ENCODE measurements at places on chromosomes 6 and 20. TPM values are rescaled to one million over a fixed set of nuclear protein-coding genes. Genes with fewer than 3 reads are reported as not detected.
A peak's percentile ranks its signal among the peaks of the same experiment; 100 is the strongest.

- peak; percentile 80 for DNase-seq
- H3K27ac ChIP-seq, result no peak overlapping the region
- H3K27me3 ChIP-seq, result no peaks in the 10 kb centered on the region
- H3K36me3 ChIP-seq, result no peaks in the 10 kb centered on the region
- no peak overlapping the region for H3K4me3 ChIP-seq
- peaks cover 21% of the 10 kb centered on the region for H3K4me1 ChIP-seq
These were observed 194.0 kb downstream of the GMPR start for GRCh38 chr6:16432075-16433032.

DNA sequence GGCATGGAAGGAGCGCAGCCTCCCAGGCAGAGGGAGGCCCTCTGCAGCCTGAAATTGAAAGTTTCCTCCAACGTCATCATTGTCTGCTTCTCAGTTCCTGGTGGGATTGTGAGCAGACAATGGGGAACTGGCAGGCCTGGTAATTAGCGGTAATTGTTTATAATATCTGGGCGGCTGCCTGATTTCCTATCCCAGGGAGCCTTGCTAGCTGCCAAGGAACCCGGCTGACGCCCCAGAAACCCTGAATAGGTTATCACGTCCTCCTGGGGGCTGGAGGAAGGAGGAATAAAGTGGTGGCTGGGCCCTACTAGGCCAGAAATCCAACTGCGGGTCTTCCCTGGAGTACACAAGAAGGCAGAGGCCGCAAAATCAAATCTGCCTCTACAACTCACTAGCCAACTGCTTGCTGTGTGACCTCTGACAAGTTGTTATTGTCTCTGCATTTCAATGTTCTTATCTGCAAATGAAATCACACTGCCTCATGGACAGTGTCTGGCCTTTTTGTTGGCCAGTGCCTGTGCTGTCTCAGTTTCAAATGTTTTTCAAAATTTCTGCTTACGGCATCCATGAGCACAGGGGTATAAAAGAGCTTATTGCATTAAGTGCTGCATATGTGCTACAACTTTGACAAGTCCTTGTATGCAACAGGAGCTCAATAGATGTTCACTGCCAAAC lies 16.9 kb downstream of the KCNK15 start:
- peak; percentile 47 for DNase-seq
- H3K4me3 ChIP-seq, result no peak overlapping the region
- H3K27ac ChIP-seq, result no peak overlapping the region
- no peaks in the 10 kb centered on the region for H3K36me3 ChIP-seq

SLC35D3 gene
- not detected for total RNA-seq

L3MBTL1 gene
- 8.1 TPM for total RNA-seq

- no peak for DNase-seq
- H3K4me3 ChIP-seq, result no peak overlapping the region
- no peak overlapping the region for H3K27ac ChIP-seq
- H3K4me1 ChIP-seq, result no peaks in the 10 kb centered on the region
- H3K27me3 ChIP-seq, result no peaks in the 10 kb centered on the region
These were observed 168.6 kb downstream of the ADGRG6 start for GRCh38 chr6:142470421-142470820.

DNA sequence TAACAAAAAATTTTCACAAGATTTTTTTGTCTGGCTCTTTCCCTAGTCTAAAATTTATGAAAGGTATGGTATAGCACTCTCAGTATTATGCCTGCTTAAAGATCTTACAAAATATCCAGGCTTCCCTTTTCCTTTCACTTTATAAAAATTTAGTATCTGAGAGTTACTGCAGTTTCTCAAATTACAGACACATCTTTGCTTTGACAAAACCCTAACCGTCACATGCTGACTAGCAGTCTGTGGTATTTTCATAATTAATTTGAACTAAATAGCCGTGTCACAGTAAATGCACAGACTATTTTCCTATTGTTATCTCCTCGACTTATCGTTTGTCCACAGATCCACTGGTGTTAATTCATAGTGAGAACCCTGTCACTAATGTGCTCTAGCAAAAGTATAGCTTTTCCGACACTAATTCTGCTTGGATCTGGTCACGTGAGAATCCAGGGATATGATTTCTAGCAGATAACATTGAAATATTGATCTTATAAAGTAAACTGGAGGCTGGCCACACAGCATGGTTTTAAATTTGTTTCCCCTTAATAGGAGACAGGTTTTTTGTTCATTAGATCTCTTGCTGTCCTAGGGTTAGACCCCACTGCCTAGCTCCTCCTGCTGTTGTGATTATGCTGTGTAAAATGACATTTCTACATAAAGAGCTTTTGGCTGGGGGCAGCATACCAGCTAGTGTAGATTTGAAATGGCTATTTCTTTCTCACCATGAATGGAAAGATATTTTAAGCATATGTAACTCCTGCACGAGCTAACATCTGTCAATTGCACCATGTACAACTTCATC lies 340.6 kb upstream of the SASH1 start:
- no peaks in the 10 kb centered on the region for H3K36me3 ChIP-seq
- no peak overlapping the region for H3K27ac ChIP-seq
- H3K4me1 ChIP-seq, result peaks cover 2% of the 10 kb centered on the region
- no peaks in the 10 kb centered on the region for H3K27me3 ChIP-seq
- H3K4me3 ChIP-seq, result peak overlapping the region; percentile 11
- peak; percentile 28 for DNase-seq

SLC22A7 gene
- not detected for total RNA-seq

GRCh38 chr6:119524410-119524809 lies 174.8 kb upstream of the MAN1A1 start:
- H3K27me3 ChIP-seq, result peaks cover 10% of the 10 kb centered on the region
- no peaks in the 10 kb centered on the region for H3K36me3 ChIP-seq
- no peak overlapping the region for H3K27ac ChIP-seq
- no peaks in the 10 kb centered on the region for H3K4me1 ChIP-seq
- no peak overlapping the region for H3K4me3 ChIP-seq

DNA sequence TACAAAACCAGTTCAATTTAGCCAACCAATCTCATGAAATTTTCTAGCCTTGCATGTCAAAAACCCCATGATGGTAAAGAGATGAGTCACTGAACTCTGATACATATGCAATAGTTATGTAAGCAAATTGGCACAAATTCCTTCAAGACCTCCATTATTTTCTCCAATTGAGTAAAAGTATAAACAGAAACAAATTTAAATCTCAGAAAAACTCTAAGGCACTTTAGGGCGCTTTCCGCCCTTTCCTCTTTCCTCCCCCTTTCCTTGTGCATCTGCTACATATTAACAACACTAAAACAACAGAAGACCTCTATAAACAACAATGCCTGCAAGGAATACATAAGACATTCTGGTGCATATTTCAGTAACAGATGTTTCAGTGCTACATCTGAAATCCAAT lies 48.5 kb downstream of the KIF13A start:
- H3K36me3 ChIP-seq, result no peaks in the 10 kb centered on the region
- no peak overlapping the region for H3K4me3 ChIP-seq
- H3K27me3 ChIP-seq, result no peaks in the 10 kb centered on the region
- no peak overlapping the region for H3K27ac ChIP-seq

GRCh38 chr6:148984531-148985056 lies 237.8 kb downstream of the UST start:
- DNase-seq, result no peak
- no peak overlapping the region for H3K27ac ChIP-seq
- H3K27me3 ChIP-seq, result no peaks in the 10 kb centered on the region

DNA sequence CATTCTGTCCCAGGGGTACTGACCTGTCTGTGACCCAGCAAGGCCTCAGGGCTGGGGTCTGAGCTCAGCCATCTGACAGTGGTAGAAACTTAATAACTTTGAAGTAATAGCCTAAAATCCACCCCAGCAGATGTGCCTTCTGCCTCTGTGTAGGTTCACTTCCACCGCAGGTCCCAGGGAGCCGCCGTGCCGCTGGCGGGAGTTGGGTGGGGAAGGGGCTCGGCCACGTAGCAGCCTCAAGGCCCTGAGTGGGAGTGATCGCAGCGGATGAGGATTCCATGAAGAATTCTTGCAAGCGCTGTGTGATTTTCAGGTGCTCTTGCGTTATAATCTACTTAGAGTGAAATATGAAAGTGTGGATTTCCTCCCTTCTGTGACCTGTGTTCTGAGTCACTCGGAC lies 163.7 kb downstream of the DTNBP1 start:
- no peak overlapping the region for H3K4me3 ChIP-seq
- no peak overlapping the region for H3K27ac ChIP-seq
- no peaks in the 10 kb centered on the region for H3K27me3 ChIP-seq
- H3K4me1 ChIP-seq, result peaks cover 15% of the 10 kb centered on the region
- peaks cover 33% of the 10 kb centered on the region for H3K36me3 ChIP-seq

- peaks cover 23% of the 10 kb centered on the region for H3K27me3 ChIP-seq
- no peaks in the 10 kb centered on the region for H3K4me1 ChIP-seq
- no peaks in the 10 kb centered on the region for H3K36me3 ChIP-seq
- H3K27ac ChIP-seq, result no peak overlapping the region
- no peak overlapping the region for H3K4me3 ChIP-seq
These were observed 123.0 kb upstream of the CEP162 start for GRCh38 chr6:84350397-84350796.

SUMO4 gene
- 2.8 TPM for total RNA-seq

GRCh38 chr6:18350271-18350670 lies 36.9 kb upstream of the RNF144B start:
- H3K27ac ChIP-seq, result no peak overlapping the region
- no peaks in the 10 kb centered on the region for H3K36me3 ChIP-seq
- H3K4me1 ChIP-seq, result no peaks in the 10 kb centered on the region
- no peak overlapping the region for H3K4me3 ChIP-seq
- no peaks in the 10 kb centered on the region for H3K27me3 ChIP-seq

YWHAB gene
- 204 TPM for total RNA-seq

MOG gene
- not detected for total RNA-seq

DNA sequence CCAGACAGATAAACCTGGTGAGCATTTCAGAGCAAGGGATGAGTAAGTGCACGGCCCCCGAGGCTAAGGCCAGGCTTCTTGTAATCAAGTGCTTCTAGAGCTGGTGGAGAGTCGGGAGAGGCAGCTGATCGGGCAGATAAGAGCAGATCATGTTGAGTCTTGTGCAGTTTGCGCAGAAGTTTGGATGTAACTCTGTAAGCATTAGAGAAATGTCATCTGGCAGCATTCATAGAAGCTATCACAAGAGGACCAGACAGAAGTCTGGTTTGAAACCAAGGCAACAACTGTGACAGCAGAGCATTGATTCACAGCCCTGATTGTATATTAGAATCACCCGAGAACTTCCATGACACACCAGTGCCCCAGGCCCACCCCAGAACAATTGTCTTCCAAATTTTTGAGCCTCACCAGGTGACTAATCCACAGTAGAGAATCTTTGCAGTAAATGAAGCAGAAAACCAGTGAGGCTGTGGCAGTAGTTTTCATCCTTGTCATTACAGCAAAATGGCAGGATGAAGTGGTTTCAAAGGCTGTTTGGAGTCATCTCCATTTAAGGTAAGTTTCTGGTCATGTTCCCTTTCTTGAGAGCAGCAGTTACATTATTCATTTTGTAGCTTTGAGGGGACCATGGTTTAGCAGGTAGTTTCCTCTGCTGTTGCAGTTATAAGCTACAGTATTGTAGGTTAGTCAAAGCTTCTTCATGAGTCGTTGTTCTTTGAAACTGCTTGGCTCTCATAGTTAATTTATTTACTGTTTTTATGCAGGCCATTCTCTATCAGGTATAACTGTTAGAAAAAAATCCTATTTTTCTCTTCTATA lies 84.1 kb downstream of the RNF217 start:
- no peak overlapping the region for H3K27ac ChIP-seq
- H3K27me3 ChIP-seq, result no peaks in the 10 kb centered on the region
- no peak for DNase-seq
- H3K4me3 ChIP-seq, result no peak overlapping the region

- H3K36me3 ChIP-seq, result no peaks in the 10 kb centered on the region
- no peaks in the 10 kb centered on the region for H3K27me3 ChIP-seq
- H3K27ac ChIP-seq, result peak overlapping the region; percentile 18
- DNase-seq, result no peak
- no peak overlapping the region for H3K4me3 ChIP-seq
- H3K4me1 ChIP-seq, result peaks cover 31% of the 10 kb centered on the region
These were observed 32.4 kb downstream of the ARID1B start for GRCh38 chr6:156809446-156810178.

RIMS1 gene
- total RNA-seq, result 0.50 TPM

GRCh38 chr6:141808662-141809061 lies 324.1 kb upstream of the GJE1 start:
- H3K4me1 ChIP-seq, result no peaks in the 10 kb centered on the region
- H3K27me3 ChIP-seq, result no peaks in the 10 kb centered on the region
- H3K27ac ChIP-seq, result no peak overlapping the region
- no peak for DNase-seq

PFDN6 gene
- 83.4 TPM for total RNA-seq

DNA sequence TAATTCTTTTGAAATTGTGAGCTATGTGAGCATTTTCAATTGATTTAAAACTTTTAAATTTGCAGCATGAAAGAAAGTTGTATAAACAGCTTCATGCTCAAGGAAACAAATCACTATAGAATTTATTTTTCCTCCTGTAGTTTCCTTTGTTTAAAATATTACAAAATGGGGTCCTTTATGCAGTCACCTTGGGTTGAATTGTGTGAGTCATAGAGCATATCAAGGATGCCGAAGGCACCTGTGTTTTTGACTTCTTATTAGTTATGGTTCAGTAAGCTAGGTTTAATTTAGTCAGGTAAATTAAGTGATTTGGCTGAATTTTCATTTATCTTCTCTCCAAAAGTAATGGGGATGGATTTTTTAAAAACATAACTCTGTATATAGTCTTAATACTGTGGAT lies 96.8 kb downstream of the BCKDHB start:
- H3K36me3 ChIP-seq, result no peaks in the 10 kb centered on the region
- H3K27me3 ChIP-seq, result no peaks in the 10 kb centered on the region
- DNase-seq, result no peak
- no peaks in the 10 kb centered on the region for H3K4me1 ChIP-seq
- H3K27ac ChIP-seq, result no peak overlapping the region
- no peak overlapping the region for H3K4me3 ChIP-seq

ZNF184 gene
- 19.1 TPM for total RNA-seq

DNA sequence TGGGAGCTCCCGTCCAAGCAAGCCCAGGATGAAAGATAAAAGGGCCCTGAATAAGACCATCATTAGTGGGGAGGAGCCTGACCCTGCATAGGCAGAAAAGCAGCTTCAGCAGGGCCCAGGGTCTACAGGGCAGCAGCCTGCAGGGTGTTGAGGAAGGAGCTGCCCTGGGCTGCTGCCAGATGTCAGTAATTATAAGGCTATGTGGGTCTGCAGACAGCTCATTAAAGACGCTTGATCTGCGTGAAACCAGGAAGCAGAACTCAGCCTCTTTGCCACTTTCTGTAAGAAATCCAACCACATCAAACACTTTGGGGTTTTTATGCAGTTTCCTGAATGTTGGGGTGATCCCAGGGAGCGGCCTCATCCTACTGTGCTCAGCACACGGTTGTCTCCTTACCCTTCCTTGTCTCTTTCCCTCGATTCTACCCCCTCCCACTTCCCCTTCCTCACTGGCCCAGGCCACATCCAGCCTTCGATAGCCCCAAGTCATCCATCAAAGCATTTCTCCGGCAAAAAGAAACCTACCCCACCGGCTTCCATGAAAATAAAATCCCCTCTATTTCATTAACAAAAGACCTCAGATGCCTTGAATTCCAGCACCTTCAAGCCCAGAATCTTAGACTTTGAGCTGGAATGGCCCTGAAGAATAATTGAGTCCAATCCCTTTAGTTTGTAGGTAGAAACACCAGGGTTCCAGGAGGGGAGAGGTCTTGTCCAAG lies 1.0 kb upstream of the TGM6 start:
- H3K27ac ChIP-seq, result no peak overlapping the region
- H3K36me3 ChIP-seq, result no peaks in the 10 kb centered on the region
- H3K4me3 ChIP-seq, result no peak overlapping the region
- peak; percentile 7 for DNase-seq
- H3K4me1 ChIP-seq, result no peaks in the 10 kb centered on the region

- no peaks in the 10 kb centered on the region for H3K36me3 ChIP-seq
- no peaks in the 10 kb centered on the region for H3K27me3 ChIP-seq
- H3K4me3 ChIP-seq, result no peak overlapping the region
- no peak overlapping the region for H3K27ac ChIP-seq
These were observed 169.9 kb downstream of the QRSL1 start for GRCh38 chr6:106799031-106799894.
